Left colon (tissue), 2 donors: ENCODE measurements at places on chromosomes 16 and 17. TPM values are rescaled to one million over a fixed set of nuclear protein-coding genes. Genes with fewer than 3 reads are reported as not detected.

Gene USP43
- total RNA-seq: 17.9 TPM

DNA sequence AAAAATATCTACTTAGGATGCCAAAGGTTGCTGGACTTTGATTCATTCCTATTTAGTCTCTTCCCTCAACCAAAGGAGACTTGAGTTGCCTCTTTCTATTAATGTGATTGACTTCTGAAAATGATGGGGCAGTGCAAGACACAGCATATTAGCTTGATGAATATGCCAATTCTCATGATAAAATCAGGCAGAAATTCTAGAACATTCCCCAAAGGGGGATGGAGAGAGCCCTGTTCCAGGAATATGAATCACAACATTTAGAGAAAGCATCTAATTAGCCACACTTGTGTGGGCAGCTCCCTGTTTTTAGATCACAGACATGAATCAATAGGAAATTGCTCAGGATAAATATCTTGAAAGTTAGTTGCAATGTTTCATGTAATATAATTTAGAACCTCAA lies 584.0 kb upstream of the CDH8 start:
- DNase-seq: no peak

GRCh38 chr16:14608111-14608566 lies 21.9 kb downstream of the PARN start:
- DNase-seq: no peak

DNA sequence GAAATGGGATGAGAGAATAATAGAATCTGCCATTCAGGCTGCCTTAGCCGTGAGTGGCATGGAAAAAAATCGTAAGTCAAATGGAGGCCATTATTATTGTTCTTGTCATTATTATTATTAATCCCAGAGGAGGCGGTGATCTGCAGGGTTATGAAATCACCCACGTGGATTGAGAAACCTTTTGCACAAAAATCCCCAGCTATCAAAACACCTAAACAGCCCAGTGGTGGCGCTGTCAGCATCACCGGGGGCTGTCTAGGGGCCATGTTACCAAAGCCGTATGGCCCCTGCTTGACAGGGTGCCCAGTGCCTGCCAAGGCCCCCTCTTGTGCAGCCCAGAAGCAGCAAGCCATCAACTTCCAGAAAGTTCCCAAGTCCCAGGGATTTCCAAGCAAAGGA lies 25.2 kb downstream of the CNGB1 start:
- no peak for DNase-seq

DNA sequence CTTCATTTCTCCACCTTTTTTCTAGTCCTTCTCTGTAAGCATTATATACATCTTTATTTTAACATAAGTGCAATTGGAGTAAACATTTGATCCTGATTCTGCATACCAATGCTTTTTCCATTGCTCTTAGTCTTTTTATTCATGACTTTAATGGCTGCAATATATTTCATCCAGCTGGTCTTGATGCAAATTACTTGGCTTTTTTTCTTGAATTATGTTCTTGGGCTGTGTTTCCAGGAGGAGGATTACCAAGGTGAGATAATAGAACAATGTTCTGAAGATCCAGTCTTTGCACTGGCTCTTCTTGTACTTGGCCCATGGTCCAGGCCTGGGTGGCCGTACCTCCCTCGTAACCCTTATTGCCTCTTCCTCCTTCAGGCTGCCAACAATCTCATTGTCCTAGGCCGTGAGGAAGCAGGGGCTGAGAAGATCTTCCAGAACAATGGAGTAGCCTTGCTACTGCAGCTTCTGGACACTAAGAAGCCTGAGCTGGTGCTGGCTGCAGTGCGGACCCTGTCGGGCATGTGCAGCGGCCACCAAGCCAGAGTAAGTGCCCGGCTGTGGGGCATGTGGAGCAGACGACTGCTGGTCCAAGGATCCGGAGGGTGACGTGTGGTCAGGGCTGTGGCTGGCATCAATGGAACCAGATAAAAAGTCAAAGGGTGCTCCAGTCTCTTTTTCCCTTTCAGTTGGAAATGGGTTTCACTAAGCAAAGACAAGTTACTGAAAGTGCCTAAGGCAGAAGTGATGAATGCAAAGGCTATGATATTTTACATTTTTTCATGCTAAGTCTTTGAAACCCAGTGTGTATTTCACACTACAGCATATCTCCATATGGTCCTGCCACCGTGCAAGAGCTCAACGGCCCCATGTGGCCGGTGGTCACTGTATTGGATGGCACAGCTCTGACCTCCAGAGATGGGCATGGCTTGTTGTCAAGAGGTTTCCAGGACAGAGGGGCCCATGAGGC lies 6.9 kb downstream of the UNC45B start:
- DNase-seq: no peak
